ENCODE measurements at places on chromosomes 6 and 20.

DNA sequence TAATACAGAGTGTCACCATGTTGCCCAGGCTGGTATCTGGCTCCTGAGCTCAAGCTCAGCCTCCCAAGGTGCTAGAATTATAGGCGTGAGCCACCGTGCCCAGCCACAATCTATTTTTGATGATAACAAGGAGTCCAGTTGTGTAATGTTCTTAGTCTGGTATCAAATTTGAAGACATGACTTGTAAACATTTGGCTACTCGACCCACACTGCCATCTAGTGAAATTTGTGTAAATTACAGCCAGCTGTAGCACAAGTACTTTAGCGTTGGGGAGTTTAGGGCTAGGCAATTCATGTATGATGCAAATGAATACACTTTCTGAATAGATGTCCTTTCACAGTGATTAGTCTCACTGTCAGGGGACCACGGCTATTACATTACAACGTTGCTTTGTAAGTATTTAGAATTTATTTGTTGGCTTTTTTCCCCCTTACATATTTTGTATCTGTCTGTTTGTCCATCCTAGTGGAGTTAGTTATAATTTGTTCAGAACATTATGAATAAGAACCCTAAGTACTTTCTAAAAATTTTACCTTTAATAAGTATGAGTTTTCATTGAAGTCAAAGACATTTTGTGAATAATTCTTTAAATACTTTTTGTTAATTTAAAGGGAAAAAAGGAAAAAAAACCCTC, 139.7 kb downstream of the PRDM13 start:
- DNase-seq: peak; percentile 45

DNA sequence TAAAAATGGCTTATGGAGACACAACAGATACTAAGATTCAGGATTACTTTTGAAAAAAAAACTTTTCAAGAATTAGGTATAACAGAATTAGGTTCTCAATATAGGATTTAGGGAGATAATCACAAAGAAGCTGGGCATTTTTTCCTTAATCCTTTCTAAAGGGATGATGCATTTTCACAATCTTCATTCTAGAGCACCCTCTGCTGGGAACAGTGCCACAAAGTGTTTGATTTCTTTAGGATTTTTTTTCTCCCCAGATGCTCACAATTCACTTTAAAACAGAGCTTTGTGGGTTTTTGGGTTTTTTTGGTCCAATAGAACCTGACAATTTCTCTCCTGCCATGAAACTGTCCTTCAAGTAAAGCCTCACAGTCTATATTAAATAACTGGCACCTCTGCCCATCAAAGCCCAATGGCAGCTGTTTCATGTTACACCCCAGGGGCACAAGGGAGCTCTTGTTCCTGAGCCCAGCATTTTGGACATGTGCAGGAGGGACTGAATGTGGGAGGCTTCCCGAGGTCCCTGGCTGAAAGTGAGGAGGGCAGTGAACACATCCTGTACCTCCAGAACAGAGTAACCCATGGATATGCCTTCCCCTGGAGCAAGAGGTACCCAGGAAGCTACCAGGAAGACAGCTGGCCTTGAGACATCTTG, 39.7 kb downstream of the PREP start:
- no peak for DNase-seq

GRCh38 chr6:16466800-16467553, 228.6 kb downstream of the GMPR start:
- DNase-seq: no peak

DNA sequence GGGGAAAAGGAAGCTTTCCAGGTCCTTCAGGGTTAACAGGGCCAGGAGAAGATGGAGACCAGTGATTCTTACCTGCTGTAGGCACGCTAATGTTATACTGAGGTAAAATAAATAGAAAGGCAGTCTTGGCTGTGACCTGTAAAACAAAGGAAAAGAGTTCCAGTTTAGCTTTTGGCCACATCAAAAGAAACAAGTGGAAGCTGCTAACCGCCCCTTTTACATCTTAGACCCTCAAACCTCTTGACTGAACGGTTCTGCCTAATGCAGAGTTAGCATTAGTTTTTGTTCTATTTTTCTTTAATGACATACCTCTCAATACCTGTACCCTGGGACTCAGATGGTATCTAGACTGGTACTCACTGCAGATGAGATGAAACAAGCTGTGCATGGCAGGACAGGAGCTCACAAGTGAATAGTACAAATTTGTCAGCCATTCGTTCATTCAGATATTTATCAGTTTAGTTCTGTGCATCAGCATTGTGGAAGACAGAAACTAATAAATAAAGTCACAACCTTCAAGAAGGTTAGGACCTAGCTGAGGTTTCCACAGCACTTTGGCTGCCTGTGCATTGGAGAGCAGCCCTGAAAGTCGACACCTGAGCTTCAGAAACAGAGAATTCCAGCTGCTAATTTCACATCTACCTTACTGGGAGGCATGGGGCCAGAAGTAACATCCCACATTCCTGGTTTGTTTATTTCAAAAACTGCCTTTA, 41.0 kb downstream of the TRAM2 start:
- DNase-seq: no peak

DNA sequence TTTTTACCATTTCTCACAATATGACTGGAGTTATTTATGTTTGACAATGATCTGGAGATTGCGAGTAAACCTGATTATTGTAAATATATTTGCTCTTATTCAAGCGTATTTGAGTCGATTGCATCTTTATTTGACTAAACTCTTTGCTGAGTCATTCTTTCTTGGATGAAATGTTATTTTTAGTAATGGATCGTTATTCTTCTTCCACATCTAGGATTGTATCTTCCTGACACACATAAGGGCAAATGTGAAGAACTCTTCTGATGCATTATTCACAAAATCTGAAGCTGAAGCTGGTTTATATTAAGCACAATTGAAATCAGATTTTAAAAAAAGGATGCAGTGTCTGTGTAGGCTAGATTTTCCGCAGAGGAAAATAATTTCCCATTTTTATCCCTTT, 68.2 kb downstream of the SEL1L2 start:
- DNase-seq: no peak

GRCh38 chr6:45886776-45887175, 128.9 kb downstream of the CLIC5 start:
- DNase-seq: no peak

GRCh38 chr6:44342489-44342888, at the start of gene SPATS1:
Gene SPATS1, plus strand, starts transcription at chr6:44342650. Its CDS starts 446 bp downstream, at chr6:44343096.
- no peak for DNase-seq

Data from T1000 (cell line).